ENCODE measurements at places on chromosomes 7 and 10. TPM values are rescaled to one million over a fixed set of nuclear protein-coding genes. Genes with fewer than 3 reads are reported as not detected.

- peaks cover 9% of the 10 kb centered on the region for H3K27me3 ChIP-seq
- no peak overlapping the region for H3K4me3 ChIP-seq
- no peaks in the 10 kb centered on the region for H3K4me1 ChIP-seq
- no peaks in the 10 kb centered on the region for H3K36me3 ChIP-seq
These were observed 185.0 kb downstream of the TCF7L2 start for GRCh38 chr10:113135025-113135424.

GRCh38 chr7:94003446-94004023 is 620 bp downstream of the BET1 start:
- H3K4me3 ChIP-seq: peak overlapping the region; percentile 98
- DNase-seq: peak; percentile 10
- H3K27ac ChIP-seq: peak overlapping the region; percentile 99
- H3K36me3 ChIP-seq: no peaks in the 10 kb centered on the region

DNA sequence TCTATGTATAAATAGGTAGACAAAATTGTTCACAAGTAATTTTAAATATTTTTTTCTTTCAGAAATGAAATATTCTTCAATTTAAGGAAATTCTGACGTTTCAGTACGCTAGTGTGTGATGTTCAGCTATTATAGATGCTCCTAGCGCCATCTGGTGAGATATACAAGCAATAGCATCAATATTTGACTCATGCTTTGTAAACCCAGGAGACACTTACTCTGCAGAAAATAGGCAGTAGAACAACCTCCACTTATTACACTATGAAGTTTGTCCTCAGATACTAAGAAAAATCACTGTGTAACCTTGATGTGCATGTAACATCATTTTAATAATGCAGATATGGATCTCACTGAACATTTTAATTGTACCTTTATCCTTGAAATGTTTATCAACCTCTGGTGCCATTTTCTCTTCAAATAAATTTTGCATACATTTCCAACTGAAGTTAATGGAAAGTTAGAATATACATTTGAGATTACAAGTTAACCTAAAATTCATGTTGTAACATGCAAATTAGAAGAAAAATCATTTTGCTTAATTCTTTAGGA is 151.5 kb upstream of the FAM3C start:
- H3K4me1 ChIP-seq: peaks cover 27% of the 10 kb centered on the region
- H3K27me3 ChIP-seq: peaks cover 7% of the 10 kb centered on the region
- DNase-seq: peak; percentile 26
- no peak overlapping the region for H3K27ac ChIP-seq

The FAM25C gene
- not detected for total RNA-seq

- no peaks in the 10 kb centered on the region for H3K27me3 ChIP-seq
- DNase-seq: no peak
- H3K27ac ChIP-seq: no peak overlapping the region
- no peaks in the 10 kb centered on the region for H3K36me3 ChIP-seq
- no peak overlapping the region for H3K4me3 ChIP-seq
- no peaks in the 10 kb centered on the region for H3K4me1 ChIP-seq
These were observed 40.2 kb downstream of the ZNF783 start for GRCh38 chr7:149302222-149302621.

The OR6B1 gene
- total RNA-seq: not detected

- no peak for DNase-seq
- H3K27ac ChIP-seq: no peak overlapping the region
These were observed 22.7 kb downstream of the ENTPD7 start for GRCh38 chr10:99682032-99682431.

DNA sequence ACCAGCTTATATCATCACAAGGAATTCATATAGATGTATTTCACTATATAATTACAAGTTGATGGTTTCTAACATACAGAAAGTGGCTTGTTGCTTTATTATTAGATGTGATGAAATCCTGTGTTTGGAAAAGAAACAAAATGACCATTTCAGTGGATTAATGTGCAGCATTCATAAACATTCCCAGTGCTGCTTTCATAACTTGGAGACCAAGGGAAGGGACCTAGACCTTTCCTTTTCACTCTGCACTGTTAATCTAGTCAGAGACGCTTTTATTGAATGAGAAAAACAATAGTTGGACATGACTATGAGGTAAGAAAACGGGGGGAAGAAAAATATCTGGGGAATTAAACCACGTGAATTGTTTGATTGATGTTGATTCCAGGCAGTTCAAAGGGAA is 160.0 kb downstream of the HDAC9 start:
- H3K4me1 ChIP-seq: no peaks in the 10 kb centered on the region
- no peak overlapping the region for H3K4me3 ChIP-seq
- H3K36me3 ChIP-seq: no peaks in the 10 kb centered on the region
- no peaks in the 10 kb centered on the region for H3K27me3 ChIP-seq
- no peak for DNase-seq

- H3K27ac ChIP-seq: no peak overlapping the region
- H3K36me3 ChIP-seq: no peaks in the 10 kb centered on the region
- H3K27me3 ChIP-seq: no peaks in the 10 kb centered on the region
- no peak overlapping the region for H3K4me3 ChIP-seq
- H3K4me1 ChIP-seq: no peaks in the 10 kb centered on the region
These were observed 647.2 kb downstream of the GRM8 start for GRCh38 chr7:126605553-126605952.

All from activated CD4-positive, alpha-beta T cell treated with anti-CD3 and anti-CD28 coated beads, Interleukin-2, amount 10 ng/mL, durations not matched to agents 7 days and 5 days (primary cell).